ENCODE measurements at places on chromosomes 6 and 20. TPM values are rescaled to one million over a fixed set of nuclear protein-coding genes. Genes with fewer than 3 reads are reported as not detected.

DNA sequence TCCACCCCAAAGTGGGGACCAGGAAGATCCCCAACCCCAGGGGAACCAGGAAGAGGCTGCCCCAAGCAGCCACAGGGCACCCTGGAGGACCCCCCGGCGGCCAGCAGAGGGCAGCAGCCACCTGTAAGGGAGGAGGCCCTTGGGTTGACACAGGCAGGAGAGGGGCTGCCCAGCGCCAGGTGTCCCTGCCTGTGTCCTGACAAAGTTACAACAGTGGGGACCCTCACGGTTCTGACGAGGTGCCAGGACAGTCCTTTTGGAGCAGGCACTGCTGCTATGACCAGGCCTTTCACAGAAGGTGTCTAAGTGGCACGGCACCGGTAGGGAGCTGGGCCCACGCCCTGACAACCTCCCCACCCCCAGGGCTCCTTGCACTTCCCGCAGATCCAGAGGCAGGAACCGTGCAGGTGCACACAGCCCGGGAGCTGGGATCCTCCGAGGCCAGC, 176.7 kb downstream of the BMP7 start:
- DNase-seq, result peak; percentile 92
- H3K27ac ChIP-seq, result no peak overlapping the region
- peaks cover 7% of the 10 kb centered on the region for H3K4me1 ChIP-seq
- H3K36me3 ChIP-seq, result no peaks in the 10 kb centered on the region

- DNase-seq, result peak; percentile 48
- peaks cover 30% of the 10 kb centered on the region for H3K4me1 ChIP-seq
- H3K36me3 ChIP-seq, result no peaks in the 10 kb centered on the region
- no peak overlapping the region for H3K27ac ChIP-seq
Observed at GRCh38 chr20:4113615-4114603, 98.6 kb upstream of the RNF24 start.

The SLC2A10 gene
- polyA plus RNA-seq, result 14.1 TPM

The MAPK13 gene
- 2.3 TPM for polyA plus RNA-seq

The CD24 gene
- polyA plus RNA-seq, result 5.9 TPM

Data from SK-N-SH (cell line).